ENCODE measurements at places on chromosomes 7 and 10. TPM values are rescaled to one million over a fixed set of nuclear protein-coding genes. Genes with fewer than 3 reads are reported as not detected.
A peak's percentile ranks its signal among the peaks of the same experiment; 100 is the strongest.

- no peak for DNase-seq
Measured at GRCh38 chr10:96233959-96234358, 37.4 kb downstream of the BLNK start.

DNA sequence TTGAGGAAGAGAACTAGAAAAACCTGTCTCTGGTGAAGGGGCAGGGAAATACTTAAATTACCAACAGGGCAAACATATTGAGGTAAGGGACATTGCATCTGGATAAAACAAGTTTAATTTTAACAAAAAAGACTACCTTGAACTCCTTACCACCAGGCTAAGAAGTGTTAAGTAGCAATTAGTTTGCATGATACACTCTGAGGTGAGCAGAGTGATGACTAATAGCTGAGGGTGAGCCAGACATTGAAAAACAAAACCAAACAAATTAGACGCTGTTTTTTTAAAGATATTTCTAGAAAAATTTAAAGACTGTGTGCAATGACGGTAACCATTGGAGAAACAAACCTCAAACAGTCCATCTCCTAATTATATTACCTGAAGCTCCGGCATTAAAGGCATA is 105.9 kb downstream of the ANKRD7 start:
- peak; percentile 40 for DNase-seq

DNA sequence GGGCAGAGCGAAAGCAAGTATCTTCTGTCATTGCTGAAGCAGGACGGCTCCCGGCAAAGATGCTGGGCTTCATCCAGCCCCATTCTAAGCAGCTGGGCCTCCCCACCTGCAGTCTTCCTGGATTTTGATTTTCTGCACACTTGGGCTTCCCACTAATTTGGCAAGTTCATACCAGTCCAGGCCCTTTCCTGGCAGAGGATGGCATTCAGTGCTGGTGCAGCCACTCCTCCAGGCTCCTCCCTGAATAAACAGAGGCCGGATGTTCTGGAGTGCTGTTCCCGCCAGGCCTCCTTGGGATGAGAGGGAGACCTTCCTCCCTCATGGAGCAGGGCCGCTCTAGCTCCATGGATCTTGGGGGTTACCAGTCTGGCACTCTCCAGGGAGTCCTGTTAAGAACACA is 3.4 kb downstream of the BAG3 start:
- DNase-seq: peak; percentile 72

DNA sequence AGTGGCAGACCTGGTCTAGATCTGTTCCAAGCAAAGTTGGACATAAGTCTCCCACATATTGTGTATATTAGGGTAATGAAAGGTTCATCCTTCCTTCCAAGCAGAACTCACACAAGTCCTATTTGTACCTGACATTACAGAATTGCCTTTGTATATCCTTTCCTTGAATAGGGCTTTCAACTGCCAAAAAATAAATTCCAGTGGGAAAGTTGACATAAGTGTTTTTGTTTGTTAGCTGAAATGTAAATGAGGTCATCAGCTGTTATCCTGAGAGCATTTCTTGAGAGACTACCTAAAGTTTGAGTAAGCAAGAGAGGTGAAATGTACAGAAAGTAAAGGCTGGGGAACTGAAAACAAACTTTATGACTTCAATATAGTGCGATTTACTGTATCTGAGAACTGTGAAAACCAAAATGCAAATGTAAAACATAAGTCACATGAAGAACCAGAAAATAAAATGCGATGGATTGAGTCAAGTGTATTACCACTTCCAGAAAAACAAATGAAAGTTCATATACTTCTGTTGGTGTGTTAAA is 527.3 kb upstream of the SEMA3D start:
- no peak for DNase-seq

DNA sequence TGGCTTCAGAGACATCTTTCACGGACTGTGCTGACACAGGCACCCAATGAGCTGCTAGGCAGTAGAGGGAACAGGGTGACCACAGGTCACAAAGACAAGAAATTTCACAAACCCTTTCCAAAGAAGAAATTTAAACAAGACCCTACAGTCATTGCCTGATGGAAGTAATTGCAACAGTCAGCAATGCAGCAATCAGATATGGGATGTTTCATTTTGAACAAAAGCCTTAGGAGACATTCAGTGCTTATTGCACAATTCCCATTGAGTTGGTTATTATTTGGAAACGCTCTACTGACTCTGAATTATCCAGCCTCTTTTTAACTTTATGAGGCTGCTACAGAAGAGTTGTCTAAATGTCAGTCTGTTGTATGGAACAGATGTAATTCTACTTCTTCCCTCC is 85.5 kb downstream of the ETV1 start:
- no peak for DNase-seq

DNA sequence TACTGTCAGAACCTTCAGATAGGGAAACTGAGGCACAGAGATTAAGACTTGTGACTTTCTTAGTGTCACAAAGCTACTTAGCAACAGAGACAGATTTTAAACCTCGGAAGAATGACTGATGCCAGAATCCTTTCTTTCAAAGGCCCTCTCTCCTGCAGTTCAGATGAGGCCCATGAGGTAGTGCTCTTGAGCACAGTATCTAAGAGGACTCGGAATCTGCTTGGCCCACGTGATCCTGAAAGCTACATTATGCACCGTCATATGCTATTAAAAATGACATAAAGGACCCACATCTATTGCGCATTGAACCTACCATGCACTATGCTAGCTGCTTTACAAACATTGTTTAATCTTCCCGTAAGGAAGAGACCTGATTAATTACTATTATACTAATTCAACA is 355.9 kb downstream of the SFMBT2 start:
- peak; percentile 17 for DNase-seq

DNA sequence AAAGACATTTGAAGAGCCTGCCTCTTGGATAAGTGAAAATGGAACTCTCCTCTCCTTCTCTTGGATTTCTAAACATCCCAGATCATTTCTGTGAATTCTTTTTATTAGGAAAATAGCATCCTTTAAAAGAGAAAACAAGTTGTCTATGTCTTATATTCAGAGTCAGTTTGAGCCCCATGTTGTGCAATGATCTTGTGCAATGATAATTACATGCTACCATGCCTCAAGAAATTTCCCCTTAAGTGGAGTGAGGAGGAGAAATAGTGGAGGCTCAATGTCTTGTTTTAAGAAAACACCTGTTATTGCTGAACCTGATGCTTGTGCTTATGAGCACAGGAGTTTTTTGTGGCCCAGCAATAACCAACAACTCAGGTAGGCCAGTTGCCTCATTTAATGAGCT is 103.6 kb downstream of the NPSR1 start:
- DNase-seq: no peak

DNA sequence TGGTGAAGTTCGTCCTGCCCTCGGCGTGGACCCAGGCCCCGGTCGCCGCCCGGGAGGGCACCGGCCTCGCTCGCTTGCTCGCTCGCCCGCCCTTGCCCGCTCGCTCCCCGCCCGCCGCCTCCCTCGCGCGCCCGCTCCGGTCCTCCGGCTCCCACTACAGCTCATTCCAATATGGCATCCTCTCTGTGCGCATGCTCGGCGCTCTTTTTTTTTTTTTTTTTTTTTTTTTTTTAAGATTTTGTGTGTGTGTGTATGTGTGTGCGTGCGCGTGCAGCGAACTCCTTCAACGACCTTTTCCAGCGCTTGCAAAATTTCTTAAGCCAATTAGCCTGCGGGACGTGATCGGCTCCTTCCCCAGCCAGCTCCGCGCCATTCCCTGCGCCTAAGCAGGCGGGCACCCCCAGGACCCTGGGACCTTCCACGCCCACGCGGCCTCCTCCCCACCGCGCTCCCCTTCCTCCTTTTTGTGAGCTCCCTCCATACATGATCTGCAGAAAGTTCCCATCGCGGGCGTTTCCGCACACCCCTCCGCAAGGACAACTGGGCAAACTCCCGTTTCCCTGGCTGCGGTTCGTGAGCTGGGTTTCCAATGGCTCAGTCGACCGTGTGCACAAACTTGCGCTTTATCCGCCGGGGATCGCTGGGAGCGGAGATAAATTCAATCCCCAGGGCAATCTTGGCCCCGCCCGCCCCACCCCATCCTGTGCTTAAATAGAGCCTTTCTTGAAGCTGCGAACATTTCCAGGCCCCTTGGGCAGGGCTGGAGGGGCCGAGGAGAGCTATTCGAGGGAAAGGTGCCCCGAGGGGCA is at the start of gene SFMBT2:
TSS of gene SFMBT2 (minus strand) at position 173 of the 809 bp plus-strand sequence. CDS start 29,136 bp downstream, outside the sequence.
- peak; percentile 22 for DNase-seq

GRCh38 chr10:78907551-78908211 is 161.1 kb upstream of the ZMIZ1 start:
- DNase-seq: no peak

- no peak for DNase-seq
Measured at GRCh38 chr10:86824151-86824550, 67.7 kb downstream of the BMPR1A start.

DNA sequence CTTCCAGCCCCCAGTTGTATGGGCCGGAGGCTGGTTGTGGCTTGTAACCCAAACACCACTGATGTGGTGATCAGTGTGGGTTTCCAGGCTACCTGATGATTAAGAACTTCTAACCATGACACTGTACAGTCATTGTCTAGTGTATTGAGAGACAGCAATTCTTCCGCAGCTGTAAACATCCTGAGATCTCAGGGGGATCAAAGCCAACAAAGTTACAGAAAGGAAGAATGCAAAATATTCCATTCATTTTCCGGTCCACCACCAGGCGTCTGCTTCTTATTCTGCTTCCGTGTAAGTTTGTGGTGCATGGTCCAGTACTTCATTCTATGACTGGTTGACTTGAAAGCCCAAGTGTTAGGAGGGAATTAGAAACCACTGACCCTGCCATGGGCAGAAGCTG is 10.3 kb upstream of the GLI3 start:
- DNase-seq: peak; percentile 78

The KCNIP2 gene
- total RNA-seq: 2.8 TPM
